ENCODE measurements at places on chromosomes 1 and 21. TPM values are rescaled to one million over a fixed set of nuclear protein-coding genes. Genes with fewer than 3 reads are reported as not detected.

Gene F13B
- not detected for total RNA-seq

Gene CRABP2
- 8.8 TPM for total RNA-seq

Gene THEM5
- not detected for total RNA-seq

Gene OBSCN
- total RNA-seq, result 30.2 TPM

Gene SIK1
- 6.5 TPM for total RNA-seq

Gene LCE1E
- not detected for total RNA-seq

Gene COL18A1
- total RNA-seq, result 19.8 TPM

Gene EXO5
- total RNA-seq, result 29.5 TPM

Gene HFM1
- total RNA-seq, result 28.8 TPM

Gene INAVA
- total RNA-seq, result 4.6 TPM

Gene CHRM3
- total RNA-seq, result 44.3 TPM

Gene RNF115
- 32.5 TPM for total RNA-seq

Gene CYP2J2
- 1.6 TPM for total RNA-seq

Gene AVPR1B
- 0.23 TPM for total RNA-seq

Gene PAQR7
- total RNA-seq, result 13.8 TPM
